ENCODE measurements at places on chromosomes 7 and 10. TPM values are rescaled to one million over a fixed set of nuclear protein-coding genes. Genes with fewer than 3 reads are reported as not detected.

The SLC18A3 gene
- 2.8 TPM for total RNA-seq

The HSPA14 gene
- total RNA-seq, result 15.2 TPM

The DHTKD1 gene
- total RNA-seq, result 66.2 TPM

The HMX2 gene
- 0.92 TPM for total RNA-seq

The CPA4 gene
- 1.4 TPM for total RNA-seq

The CRYGN gene
- total RNA-seq, result not detected

The OR2A42 gene
- total RNA-seq, result under 0.01 TPM

The AKR1C3 gene
- total RNA-seq, result 1.8 TPM
